ENCODE measurements at places on chromosomes 7 and 10.

DNA sequence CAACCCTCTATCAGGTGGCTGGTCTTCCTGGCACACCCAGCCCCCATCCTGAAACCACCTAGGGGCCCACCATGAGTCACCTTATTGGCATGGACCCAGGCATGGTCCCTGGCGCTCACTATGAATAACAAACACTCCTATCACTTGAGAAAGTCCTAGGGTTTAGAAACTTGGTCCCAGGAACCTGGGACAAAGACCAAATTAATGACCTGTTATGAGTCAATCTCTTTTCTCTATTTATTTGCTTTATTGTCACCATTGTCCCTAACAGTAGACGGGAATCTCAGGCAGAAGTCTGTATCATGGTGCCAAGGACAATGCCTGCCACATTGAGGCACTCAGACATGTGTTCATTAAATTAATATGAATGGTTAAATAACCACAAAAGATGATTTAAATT is 599.6 kb upstream of the C7orf33 start:
- DNase-seq = no peak

GRCh38 chr7:157674715-157675426 is 338.1 kb downstream of the DNAJB6 start:
- DNase-seq = no peak

DNA sequence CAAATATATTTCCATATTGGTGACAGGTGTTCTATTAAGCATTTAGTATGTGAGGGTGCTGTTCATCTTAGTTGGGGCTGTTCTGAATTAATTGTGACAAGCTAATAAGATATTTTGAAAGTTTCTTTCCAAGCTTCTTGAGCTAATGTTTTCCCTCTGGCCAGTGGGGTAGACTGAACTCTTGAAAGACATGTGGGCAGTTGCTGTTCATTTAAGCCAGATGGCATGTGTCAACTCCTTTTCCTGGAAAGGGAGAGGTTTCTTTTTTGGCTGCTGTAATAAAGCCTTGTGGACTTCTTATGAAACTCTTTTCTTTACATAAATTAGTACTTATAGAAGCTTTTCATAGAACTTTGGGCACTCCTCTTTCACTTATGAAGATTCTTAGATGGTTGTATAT is 21.7 kb downstream of the RAB18 start:
- DNase-seq = no peak

DNA sequence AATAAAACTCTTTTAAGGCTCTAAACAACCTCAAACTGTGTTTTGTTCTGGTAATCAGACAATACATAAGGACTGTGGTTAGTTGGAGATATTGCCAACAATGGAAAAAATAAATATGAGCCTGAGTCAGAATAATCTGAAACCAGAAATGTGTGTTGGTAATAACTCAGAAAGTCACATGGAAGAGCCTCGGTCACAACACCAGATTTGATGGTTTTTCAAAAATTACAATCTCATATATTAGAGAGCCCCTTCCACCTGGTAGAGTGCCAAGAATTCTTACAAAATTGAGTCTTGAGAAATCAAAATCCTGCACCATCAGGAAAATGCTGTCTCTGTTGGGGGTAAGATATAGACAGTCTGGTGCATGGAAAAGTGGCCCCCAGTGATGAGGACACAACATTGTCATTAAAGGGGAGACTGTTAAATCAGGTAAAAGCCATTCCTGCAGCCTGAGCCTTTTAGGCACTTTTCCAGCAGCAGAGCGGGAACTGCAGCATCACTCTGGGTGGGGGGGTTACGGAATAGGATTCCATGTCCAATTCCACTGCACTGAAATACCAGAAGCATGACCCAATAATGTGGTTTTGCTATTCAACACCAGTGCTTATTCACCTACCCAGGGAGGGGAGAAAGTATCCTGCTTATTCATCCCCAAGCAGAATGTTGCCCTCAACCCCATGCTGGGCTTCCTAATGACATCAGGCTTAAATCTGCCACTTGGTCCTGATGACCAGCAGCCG is 9.5 kb upstream of the ADAM12 start:
- DNase-seq = no peak

DNA sequence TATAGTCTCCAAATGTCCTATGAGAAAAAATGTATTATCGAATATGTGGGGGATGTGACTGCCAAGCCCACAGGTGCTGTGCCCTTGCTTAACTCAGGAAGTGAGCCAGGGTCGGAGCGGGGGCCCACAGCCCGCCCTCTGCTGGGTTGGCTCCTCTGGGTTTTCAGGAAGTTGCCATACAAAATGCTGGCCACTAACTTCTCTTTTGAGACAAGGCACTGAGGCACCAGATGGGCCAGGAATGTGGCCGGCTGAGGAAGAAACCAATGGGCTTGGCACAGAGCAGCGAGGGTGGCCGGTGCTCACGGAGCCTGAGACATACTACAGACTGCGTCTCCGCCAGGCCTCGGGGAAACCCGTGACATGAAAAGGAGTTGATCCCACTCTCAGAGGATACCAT is 58.9 kb downstream of the FAM53B start:
- no peak for DNase-seq

DNA sequence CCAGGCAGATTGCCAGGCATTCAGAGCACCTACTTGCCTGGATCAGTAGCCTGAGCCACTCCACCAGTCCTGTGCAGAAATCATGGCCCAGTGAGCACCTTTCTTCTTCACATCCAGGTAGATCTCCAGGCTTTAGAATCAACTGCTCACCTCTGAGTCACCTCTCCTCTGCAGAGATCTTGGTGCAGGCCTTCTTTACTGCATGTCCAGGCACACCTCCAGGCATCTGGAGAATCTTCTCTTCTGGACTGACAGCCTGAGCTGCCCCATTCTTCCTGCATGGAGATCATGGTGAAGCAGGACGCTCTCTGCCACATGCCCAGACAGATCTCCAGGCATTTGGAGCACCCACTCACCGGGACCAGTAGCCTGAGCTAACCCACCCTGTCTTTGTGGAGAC is 894.5 kb upstream of the MBL2 start:
- DNase-seq = no peak

GRCh38 chr7:114047889-114048288 is 129.1 kb upstream of the PPP1R3A start:
- no peak for DNase-seq

- no peak for DNase-seq
These were observed 57.8 kb downstream of the RASGEF1A start for GRCh38 chr10:43209074-43209455.

GRCh38 chr10:14173706-14174594 is 156.8 kb downstream of the FRMD4A start:
- peak; percentile 10 for DNase-seq

DNA sequence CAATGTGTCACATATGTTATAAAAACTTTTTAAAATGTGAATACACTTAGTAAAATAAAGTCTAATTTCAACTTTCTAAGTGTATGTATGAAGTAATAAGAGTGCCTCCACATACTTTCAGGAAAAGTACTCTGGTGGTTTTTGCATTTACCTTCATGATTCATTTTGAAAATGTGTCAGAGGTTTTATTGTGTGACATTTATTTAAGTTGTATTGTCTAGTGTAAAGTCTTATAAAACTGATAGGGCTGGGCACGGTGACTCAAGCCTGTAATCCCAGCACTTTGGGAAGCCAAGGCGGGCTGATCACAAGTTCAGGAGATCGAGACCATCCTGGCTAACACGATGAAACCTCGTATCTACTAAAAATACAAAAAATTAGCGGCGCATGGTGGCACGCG is 226.5 kb downstream of the ITGB1 start:
- no peak for DNase-seq

GRCh38 chr7:127782654-127783559 is 130.9 kb downstream of the SND1 start:
- DNase-seq = no peak

- DNase-seq = no peak
These were observed 48.7 kb downstream of the CREB3L2 start for GRCh38 chr7:137953043-137953664.

- no peak for DNase-seq
These were observed 28.5 kb downstream of the NAPEPLD start for GRCh38 chr7:103120362-103120761.

All from anterior cingulate cortex (tissue), 58 donors.